Ovary (tissue), 10 donors: ENCODE measurements at places on chromosomes 2 and 18.

DNA sequence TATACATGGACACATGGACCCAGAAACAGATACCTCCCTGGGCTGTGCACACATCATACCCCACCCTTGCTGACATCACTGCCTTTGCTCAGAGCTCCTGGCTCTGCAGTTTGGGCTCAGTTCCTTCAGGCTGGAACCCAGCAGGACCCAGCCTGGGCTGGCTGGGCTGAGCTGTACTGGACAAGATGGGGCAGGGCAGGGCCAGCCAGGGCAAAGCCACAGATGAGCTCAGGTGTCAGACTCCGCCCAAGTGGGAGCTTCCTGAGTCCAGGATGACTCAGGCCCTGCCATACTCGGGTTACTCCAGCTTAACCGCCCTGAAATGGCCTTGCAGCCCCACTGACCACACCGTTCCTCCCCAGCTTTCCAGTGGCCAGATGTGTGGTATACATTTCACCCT, 284.9 kb downstream of the OSR1 start:
- no peak for DNase-seq

DNA sequence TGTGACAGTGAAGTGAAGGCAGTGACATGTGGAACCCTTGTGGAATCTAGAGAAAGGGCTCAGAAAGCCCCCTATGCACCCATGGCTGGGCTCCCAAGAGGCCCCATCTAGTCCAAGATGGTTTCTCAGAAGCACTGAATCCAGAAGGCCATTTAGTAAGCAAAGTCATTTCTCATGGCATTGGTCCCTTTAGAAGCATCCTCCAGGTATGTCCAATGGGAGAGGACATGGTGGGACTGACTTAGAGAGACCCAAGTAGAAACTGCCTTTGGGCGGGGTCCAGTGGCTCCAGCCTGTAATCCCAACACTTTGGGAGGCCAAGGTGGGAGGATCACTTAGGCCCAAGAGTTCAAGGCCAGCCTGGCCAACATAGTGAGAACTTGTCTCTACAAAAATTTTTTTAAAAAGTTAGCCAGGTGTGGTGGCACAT, 72.5 kb upstream of the RMDN2 start:
- no peak for DNase-seq

GRCh38 chr18:55404136-55404830, 183.7 kb downstream of the TCF4 start:
- DNase-seq = no peak

DNA sequence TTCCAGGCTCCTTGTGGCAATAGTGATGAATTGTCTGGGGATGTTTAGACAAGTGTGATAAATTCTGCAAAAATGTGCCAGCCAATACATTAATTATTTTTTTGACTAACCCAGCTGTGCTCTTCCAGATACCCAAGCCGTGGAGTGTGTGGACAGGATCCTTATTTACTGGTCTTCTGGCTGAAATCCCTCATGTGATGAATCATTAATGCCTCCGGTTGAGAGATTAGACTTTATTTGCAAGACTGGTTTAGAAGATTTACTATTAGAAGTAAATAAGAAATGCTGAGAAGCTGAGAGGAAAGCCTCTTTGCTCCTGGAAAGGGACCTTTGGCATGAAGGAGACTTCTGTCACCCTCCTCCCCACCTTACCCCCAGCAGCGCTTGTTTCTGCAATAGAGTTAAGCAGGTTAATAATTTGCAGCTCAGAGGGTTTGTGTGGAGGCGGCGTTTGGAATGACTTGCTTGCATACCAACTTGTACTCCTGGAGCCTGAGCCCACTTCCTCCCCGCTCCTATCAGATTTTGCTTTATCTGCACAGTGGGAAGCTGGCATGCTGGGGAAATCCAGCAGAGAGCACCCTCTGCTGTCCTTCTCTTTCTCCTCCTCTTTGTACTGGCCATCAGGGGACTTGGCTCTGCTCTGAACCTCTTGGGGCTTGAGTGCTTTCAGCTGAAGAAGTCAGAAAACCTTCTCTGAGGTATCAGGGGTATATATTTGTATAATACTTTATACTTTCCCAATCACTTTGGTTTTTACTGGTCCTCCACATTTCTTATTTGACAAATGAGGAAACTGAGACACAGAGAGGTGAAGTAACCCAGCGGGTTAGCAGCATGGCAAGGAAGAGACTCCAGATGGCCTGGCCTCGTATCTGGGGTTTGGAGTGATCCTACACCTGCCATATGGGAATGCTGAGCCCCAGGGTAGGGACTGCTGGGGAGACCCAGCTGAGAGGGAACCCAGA, 16.3 kb downstream of the SLC3A1 start:
- DNase-seq = no peak

DNA sequence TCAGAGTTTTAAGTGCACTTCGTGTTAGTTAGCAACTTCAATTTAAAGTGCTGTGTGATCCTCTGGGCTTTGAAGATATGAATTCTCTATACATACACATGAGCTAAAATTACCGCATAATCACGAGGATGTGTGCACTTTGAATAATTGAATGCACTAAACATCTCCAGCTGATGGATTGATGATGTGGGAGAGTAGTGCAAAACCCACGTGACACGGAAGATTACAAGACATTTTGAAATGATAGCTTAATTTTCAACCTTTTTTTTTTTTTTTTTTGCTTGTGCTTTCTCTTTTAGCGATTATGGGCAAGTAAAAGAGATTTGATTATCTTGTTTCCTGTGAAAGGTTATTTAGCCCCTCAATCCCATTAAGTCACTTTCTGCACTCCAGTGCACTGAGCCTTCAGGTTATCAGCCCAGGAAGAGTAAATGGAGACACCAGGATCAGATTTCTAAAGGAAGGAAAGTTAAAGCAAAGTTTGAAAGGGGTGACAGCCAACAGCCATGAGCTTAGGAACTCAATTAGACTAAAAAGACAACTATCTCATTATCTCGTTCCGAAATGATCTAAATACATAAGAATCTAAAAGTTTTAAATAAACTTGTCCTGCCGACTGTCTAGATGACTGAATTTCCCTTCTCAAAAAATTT, 81.6 kb downstream of the CDK15 start:
- DNase-seq = no peak
